ENCODE measurements at places on chromosomes 1 and 21.

GRCh38 chr21:43372663-43373361 lies 54.1 kb downstream of the SIK1 start:
- DNase-seq, result no peak

GRCh38 chr1:230501849-230502248 lies 75.7 kb upstream of the PGBD5 start:
- no peak for DNase-seq

GRCh38 chr1:33735624-33736023 lies 128.3 kb upstream of the HMGB4 start:
- no peak for DNase-seq

DNA sequence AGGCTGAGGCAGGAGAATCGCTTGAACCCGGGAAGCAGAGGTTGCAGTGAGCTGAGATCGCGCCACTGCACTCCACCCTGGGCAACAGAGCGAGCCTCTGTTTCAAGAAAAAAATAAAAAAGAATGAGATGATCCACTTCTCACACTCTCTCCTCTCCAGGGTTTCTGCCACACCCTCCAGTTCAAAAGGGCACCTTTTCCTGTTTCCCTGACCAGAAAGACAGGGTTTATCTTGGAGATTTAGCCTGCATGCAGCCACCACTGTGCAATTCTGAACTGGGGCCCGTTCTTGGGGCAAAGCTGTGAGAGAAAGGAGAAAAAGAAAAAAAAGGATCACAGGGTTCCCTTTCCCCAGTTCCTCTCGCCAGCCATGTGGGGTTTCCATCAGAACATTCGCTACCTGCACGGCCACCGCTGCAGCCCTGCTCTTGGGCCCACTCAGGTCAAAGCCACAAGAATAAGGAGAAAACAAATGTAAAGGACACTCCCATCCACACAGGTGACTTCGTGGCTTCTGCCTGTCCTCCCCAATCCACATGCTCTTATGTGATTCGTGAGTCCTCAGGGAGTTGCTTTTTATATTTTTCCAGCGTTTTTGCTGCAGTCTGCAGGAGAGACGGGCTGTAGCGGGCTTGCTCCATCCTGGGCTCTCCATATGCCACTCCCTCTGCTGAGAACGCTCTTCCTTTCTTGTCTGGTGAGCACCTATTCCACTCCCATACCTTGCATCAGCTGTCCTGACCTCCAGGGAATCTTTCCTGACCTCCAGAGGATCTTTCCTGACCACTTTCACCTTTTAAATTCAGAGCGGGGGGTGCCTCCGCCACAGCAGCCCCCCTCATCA lies 26.4 kb downstream of the GNG4 start:
- no peak for DNase-seq

DNA sequence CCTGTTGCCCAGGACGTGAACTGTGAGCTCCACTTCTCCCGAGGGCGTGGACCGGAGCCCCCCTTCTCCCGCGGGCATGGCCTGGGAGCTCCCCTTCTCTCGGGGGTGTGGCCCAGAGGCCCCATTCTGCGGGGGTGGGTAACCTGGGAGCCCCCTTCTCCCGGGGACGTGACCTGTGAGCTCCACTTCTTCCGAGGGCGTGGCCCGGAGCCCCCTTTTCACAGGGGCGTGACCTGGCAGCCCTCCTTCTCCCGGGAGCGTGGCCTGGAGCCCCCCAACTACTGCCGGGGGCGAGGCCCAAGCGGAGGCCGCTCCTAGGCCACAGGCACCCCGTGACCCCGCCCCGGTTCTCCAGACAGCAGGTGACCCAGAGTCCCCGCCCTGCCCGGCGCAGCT lies 320 bp downstream of the C1orf174 start:
- no peak for DNase-seq

DNA sequence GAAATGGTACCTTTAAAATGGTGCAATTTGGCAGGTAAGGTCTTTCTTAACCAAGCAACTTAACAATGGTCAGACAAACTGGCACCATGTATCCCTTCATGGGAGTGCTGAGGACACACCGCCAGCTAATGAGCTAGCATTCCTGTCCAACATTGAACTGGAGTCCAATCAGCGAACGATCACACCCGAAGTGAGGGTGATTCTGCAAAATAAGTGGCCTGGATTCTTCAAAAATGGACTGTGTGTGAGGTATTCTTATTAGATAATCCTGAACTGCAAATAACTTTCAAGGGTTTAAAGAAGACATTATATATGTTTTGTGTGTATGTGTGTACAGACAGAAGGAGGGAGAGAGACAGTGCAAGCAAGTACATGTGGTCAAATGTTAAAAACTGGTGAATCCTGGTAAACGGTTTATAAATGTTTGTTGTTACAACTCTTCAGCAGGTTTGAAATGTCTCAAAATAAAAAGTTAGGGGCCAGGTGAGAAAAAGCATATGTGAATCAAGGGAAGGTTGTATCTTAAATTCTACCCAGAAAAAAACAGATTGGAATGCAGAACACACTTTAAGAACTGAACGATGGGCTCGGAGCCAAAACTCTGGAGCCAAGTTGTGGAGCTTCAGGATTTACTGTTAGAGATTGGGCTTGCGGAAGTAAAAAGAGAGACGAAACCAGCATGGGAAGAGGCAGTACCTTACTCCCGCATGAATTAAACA lies 20.9 kb downstream of the GADD45A start:
- no peak for DNase-seq

- DNase-seq, result no peak
Measured at GRCh38 chr21:32256873-32257620, 21.8 kb downstream of the MIS18A start.

GRCh38 chr1:201266774-201267173 lies 16.5 kb upstream of the PKP1 start:
- DNase-seq, result no peak

DNA sequence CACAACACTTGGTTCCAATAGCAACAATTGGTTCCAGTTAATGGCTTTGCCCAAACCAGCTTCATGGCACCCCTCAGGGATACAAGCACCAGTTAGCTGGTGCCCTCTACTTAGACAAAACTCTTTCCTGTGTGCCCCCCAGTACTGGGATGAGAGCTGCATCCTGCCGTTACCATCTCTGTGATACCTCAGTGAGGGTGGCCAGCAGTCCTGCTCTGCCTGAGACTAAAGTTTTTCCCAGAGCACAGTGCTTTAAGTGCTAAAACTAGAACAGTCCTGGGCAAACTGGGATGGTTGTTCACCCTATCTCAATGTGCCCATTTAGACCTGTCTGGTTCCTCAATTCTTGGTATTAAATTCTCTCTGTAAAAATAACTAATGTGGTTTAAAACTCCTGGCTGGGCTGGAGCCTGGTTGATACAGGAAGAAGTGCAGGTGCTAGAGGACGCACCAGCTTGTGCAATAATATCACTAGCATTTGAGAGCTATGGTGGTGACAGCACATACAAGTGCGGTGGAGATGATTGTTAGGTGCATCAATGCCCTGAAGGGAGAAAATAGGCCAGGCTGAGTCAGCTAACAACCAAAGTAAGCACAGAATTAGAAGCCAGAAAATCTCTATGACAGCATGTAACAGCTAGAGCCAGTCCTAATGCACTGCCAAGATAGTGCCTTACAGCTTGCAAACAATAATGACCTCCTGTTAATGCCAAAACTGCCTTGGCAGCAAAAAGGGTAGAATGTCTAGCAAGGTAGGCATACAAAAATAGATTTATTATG lies 179.8 kb upstream of the GALNT2 start:
- DNase-seq, result no peak

- DNase-seq, result no peak
Measured at GRCh38 chr1:88825721-88826120, 65.6 kb downstream of the GTF2B start.

- DNase-seq, result no peak
Measured at GRCh38 chr1:42957880-42958487, 684 bp downstream of the SLC2A1 start.

- DNase-seq, result peak; percentile 50
Measured at GRCh38 chr1:31705080-31705866, 1.5 kb upstream of the COL16A1 start.

DNA sequence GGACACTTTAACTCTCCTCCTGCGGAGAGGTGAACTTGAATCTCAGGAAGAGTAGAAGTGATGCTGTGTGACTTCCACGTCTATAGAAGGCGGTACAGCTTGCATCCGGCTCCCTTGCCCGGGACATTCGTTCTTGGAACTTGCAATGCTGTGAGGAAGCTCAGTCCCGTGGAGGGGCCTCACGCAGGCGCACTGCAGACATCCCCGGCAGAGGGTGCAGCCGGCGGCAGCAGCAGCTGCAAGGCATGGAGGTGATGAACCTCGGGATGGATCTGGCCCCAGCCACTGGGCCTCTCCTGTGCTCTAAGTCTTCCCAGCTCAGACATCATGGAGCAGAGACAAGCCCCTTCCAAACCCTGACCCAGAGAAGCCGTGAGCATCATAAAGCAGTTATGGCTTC lies 61.8 kb upstream of the SOD1 start:
- DNase-seq, result no peak

- DNase-seq, result no peak
Measured at GRCh38 chr1:212958175-212958574, 7.8 kb downstream of the VASH2 start.

DNA sequence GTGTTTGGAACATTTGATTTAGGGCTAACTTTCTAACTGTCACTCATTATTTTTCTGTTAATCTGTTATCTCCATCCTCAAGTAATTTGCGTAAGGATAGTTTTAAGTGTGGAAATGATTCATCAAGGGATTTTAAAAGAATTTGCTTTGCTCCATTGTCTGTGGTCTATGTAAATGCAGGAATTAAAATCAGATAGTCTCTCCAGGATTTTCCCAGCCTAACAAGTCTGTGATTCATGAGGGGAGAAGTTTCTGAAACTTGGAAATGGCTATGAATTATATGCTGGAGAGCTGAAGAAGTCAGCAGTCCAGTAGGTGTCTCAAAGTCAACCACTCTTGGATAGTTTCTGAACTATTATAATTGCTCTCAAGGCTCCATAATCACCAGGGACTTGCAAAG lies 264.5 kb downstream of the MRPL39 start:
- no peak for DNase-seq

- no peak for DNase-seq
Measured at GRCh38 chr1:183783767-183784637, 20.9 kb upstream of the RGL1 start.

DNA sequence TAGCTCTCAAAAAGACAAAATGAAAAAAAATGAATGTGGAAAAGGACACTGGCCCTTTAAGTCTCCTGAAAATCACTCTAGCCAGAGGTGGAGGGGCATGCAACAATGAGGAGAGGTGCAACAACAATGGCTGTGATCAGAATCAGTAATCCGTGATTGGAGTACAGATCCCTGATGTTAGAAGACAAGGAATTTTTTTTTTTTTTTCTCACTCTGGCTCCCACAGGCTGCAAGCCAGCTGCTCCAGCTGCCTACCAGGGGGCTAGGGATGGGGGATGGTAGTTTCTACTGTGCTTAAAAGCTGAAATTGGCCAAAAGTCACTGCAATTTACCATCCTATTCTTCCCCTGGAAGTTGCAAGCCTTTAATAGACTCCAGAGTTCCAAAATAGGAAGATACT lies 54.5 kb downstream of the STYXL2 start:
- DNase-seq, result no peak
